ENCODE measurements at places on chromosomes 7 and 10. TPM values are rescaled to one million over a fixed set of nuclear protein-coding genes. Genes with fewer than 3 reads are reported as not detected.

DNA sequence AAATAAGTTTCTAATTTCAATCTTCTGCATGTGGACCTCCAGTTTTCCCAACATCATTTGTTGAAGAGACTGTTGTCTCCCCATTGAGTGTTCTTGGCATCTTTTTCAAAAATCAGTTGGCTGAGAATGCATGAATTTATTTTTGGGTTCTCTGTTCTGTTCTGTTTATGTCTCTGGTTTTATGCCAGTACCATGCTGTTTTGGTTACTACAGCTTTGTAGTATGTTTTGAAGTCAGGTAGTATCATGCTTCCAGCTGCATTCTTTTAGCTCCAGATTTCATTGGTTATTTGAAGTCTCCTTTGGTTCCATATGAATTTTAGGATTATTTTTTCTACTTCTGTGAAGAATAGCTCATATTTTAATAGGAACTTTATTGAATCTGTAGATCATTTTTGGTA is 21.2 kb upstream of the SFTPD start:
- DNase-seq: no peak

Gene BEND7
- 28.0 TPM for total RNA-seq

- no peak for DNase-seq
Observed at GRCh38 chr7:1530946-1531262, 402 bp downstream of the MAFK start.

- DNase-seq: no peak
Observed at GRCh38 chr7:82375129-82375528, 68.4 kb downstream of the CACNA2D1 start.

DNA sequence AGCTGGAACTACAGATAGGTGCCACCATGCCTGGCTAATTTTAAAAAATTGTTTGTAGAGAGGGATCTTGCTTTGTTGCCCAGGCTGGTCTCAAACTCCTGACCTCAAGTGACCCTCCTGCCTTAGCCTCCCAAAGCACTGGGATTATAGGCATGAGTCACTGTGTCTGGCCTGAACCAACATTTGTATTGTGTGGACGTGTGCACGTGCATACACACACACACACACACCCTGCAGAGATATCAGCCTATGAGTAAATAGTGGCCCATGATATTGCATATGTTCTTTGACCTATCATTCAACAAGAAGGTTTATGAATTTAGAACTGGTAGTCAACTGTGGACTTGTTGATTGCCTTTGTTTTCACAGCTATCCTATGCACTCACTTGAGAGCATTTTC is 161.6 kb downstream of the BAMBI start:
- no peak for DNase-seq

GRCh38 chr7:44236333-44236728 is 35.6 kb downstream of the YKT6 start:
- DNase-seq: no peak

- DNase-seq: no peak
Observed at GRCh38 chr10:125624800-125625199, 58.2 kb downstream of the TEX36 start.

Gene GLI3
- 21.3 TPM for total RNA-seq

GRCh38 chr7:132825932-132826835 is 249.9 kb upstream of the PLXNA4 start:
- DNase-seq: no peak

- peak; percentile 28 for DNase-seq
Observed at GRCh38 chr7:44062903-44063295, 2.5 kb downstream of the PGAM2 start.

DNA sequence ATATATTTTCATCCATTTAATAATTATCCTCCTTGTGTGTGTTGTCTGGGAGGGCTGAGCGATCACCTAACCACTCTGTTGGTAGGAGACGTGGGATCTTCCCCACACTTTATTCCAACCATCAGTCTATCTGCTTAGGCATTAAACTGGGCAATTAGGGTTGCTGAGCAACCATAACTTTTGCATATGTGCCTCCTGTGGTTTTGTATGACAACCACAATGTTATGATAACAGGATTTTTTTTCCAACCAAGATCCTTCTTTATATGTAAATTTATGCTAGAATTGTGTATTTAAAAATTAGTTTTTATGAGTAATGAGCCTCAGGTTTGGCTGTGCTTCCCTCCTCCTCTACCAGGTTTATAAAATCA is 495.0 kb upstream of the MGMT start:
- no peak for DNase-seq

Gene BAIAP2L1
- 3.6 TPM for total RNA-seq

GRCh38 chr10:79314761-79315601 is 32.3 kb upstream of the PPIF start:
- DNase-seq: no peak

GRCh38 chr7:99594948-99595745 is 2.9 kb upstream of the TMEM225B start:
- DNase-seq: no peak

DNA sequence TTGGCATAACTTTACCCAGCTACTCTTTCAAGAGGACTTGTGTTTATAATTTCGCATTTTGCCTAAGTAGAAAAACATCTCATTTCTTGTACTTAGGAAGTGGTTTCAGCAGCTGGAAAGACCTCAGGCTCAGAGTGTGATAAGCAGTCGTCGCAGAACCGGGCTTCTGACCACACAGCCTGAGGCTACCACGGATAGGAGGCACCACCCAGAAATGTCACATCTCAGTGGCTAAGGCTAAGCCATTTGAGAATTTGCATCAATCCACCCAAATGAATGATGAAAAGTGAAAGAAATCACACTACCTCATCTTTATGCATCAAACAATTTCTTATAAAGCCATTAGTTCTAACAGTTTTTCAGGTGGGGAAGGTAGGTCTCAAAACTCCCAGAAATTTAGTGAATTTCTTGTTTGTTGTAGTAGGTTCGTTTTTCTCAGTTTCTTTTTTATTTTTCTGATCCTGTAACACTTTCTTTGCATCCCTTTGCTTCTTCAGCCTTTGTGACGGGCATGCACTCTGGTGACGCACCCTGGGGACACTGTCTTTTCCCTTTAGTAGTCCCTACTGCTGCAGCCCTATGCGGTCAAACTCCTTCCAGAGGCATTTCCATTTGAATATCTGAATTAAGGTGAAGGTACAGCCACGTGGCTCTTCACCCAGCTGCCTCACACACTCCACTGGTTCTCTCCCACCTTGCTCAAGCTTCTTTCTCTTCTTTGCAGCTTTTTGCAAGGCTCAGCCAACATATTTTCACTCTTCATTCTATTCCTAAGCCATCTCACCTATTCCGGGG is 68.5 kb downstream of the MAP3K8 start:
- DNase-seq: no peak

DNA sequence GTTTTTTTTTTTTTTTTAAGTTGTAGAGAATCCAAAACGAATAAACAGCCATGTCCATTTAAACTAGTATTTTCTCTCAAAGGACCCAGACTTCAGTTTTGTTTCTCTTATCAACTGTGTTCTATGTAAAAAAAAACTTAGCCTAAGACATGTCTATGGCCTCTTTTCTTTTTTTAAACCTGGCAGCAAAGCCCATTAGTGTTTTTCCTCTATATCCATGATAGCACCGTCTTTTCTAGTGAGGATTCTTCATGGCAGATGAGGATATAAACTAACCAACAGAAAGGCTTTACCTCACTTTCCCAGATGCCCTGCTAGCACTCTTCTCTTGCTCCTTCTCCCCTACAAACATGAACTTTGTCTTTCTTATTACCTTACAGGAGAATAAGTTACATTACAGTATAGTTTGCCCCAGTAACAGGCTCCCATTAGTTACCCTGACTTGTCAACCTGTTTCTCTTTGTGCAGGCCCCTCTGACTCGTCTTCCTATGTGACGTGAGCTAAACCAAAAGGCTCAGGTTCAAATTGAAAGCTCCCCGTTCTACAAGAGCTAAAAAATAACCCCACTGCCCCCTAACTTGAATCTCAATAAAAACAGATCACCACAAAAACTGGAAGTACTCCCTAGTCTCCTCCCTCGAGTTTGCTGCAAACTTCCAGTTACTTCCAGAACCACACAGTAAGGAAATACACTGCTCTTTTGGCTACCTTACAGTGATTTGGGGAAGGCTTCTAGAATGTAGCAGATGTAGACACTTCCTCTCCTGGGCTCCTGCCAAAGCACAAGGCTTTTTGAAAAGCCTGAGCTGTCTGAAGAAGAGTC is 20.1 kb downstream of the P4HA1 start:
- peak; percentile 84 for DNase-seq

DNA sequence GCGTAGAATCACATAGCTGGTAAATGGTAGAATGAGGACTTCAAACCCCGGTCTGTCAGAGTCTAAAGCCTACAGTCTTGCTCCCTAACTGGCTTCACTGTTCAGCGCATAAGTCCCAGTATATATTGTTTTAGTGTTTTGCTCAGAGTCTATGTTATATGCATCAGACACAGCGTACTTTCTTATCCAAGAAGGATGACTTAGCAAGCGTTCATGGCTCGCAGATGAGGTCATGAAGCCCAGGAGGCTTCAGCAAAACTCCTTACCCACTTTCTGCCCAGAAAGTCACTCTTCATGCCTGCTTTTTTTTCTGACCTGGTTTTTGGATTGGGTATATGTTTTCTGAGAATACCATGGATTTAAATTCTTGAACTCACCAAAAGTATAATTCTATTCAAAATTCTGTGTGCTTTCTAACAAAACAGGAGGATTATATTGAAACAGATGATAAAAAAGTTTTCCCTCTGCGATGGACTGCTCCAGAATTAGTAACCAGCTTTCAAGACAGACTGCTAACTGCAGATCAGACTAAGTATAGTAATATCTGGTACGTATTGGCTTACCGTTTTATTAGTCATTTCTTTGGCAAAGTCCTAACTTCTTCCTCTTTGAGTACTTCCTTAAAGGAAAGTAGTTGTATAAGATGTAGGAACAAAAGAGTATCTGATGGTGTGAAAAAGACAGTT is 24.6 kb upstream of the BHLHA15 start:
- no peak for DNase-seq

DNA sequence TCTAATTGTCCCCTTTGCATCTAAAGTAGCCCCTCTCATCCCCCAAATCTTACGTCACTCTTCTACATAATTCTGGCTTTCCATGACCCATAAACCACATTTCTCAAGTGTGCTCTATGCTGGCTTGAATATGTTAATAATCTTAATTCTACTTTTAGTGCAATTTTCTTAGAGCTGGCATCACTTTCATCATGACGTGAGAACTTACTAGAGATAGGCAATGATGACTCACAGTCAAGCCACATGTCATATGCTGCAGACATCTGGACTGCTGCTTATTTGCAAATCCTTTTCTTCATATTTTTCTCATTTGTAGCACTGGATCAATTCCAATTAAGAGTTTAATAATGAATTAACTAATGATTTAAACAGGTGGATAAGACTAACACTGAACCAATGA is 260.7 kb upstream of the PRKCQ start:
- no peak for DNase-seq

GRCh38 chr10:123974406-123974805 is 82.8 kb upstream of the CPXM2 start:
- DNase-seq: no peak

- no peak for DNase-seq
Observed at GRCh38 chr10:110747609-110748464, 103.7 kb downstream of the RBM20 start.

- no peak for DNase-seq
Observed at GRCh38 chr10:54772468-54773122, 28.4 kb downstream of the PCDH15 start.
